Fibroblast of skin of left biceps (primary cell): ENCODE measurements at places on chromosomes 4 and X.

GRCh38 chr4:3747581-3747904 is 18.6 kb upstream of the ADRA2C start:
- no peak for DNase-seq

DNA sequence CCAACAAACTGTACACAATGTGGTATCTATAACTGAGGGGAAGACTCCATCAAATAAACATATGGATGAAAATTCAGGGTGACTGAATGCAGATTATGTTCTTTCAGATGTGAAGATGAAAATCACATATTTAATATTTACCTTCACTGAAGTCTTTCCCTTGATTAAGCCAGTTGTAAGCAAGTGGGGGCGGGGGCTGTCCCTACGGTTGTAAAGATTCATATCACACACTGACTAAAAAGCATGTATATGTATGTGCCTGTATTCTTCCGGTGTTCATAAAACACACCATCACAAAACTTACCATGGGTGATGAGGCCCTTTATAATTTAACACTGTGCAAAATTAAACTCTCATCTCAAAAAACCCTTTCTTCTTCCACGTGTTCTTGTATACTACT is 1.3 kb downstream of the TAB3 start:
- DNase-seq = no peak

- no peak for DNase-seq
Measured at GRCh38 chr4:108166038-108166437, 2.7 kb downstream of the LEF1 start.

DNA sequence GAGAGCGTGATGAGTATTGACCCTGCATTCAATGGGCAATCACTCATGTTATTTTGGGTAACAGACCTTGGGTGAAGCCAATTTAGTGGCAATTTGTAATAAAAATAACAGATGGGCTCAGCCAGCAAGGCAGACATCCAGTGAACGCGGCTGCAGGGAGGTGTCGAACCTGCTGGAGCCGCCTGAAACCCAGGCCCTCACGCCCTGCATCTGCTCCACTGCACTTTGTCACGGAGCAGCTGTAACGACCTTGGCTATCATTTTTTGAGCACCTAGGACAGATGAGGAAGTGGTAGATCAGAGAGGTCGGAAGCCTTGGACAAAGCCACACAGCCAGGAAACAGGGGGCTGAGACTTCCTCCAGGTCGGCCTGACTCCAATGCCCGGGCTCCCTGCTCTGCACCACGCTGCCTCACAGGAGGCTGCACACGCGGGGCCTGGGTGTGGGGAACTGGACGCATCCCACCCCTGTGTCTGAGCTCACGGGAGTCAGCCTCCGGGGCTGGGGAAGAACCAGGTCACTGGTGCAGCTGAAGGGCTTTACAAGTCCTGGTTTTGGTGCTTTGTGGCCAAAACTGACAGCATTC is 19.4 kb downstream of the HMX1 start:
- no peak for DNase-seq

- DNase-seq = no peak
Measured at GRCh38 chr4:55116450-55116849, 8.9 kb downstream of the KDR start.

- DNase-seq = no peak
Measured at GRCh38 chr4:153345012-153345981, 809 bp downstream of the MND1 start.

DNA sequence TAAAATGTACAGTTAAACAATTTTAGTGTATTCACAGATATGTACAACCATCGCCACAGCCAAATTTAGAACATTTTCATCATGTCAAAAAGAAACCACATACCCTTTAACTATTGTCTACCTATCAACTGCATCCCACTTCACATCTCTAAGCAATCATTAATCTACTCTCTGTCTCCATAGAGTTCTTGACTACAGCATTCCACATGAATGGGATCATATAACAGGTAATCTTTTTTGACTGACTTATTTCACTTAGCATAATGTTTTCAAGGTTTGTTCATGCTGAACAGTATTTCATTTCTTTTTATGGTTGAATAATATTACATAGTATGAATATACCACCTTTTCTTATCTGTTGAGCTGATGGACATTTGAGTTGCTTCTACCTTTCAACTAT is 281.4 kb upstream of the EDA2R start:
- DNase-seq = no peak

DNA sequence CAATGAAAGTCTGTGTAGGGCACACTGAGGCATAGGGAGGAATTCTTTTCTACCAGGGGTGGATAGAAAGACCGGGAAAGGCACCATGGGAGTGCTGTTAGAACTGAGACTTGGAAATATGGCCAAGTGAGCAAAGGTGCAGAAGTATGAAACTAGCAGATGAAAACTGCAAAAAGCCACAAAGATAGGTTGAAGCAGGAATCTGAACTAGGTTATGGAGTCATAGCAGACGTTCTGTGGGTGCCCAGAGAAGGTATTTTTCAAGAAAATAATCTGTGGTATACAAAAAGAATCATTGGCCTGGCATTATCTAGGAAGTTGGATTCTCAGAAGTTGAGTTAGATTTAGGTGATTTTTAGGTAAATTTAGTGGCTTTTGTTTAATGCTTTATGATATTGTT is 48.5 kb downstream of the SMAD1 start:
- DNase-seq = no peak

DNA sequence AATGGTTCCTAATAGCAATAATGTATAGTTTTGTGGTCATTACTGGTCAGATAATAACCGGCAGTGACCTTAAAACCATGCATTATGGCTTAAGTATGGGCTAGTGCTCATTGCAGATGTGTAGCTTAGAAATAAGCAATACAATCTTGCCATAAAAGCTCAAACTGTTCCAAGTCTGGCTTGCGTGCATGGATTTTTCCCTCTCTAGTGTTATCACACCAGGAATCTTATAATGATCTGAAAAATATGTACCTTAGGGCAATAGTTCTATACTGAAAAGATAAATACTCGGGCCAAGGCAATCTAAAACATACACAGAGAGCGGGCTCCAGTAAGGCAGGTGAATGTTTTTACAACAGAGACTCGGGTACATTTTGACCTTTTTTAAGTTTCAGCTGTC is 157.8 kb downstream of the DHX15 start:
- no peak for DNase-seq

DNA sequence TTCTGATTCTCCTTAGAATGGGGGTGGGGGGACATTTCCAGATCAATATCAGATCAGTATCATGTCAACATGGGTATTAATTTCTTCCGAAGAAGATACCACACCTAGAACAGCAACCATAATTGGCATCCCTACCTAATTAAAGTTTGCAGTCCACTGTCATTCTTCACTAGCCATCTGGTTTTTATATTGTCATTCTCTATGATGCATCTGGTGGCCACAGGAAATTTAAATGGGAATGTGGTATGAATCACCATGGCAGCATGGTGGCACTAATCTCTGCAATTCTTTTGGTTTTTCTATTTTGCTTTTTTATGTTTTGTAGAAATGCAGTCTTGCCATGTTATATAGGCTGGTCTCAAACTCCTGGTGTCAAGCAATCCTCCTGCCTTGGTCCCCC is 16.6 kb upstream of the UBE2D3 start:
- DNase-seq = no peak

- DNase-seq = no peak
Measured at GRCh38 chrX:41473936-41474725, 27.0 kb downstream of the NYX start.

GRCh38 chrX:47030339-47030738 is 47.9 kb upstream of the RGN start:
- DNase-seq = peak; percentile 36

- no peak for DNase-seq
Measured at GRCh38 chr4:88090898-88091297, 67.5 kb downstream of the ABCG2 start.

- DNase-seq = no peak
Measured at GRCh38 chr4:184111233-184111832, 106.3 kb downstream of the ENPP6 start.

DNA sequence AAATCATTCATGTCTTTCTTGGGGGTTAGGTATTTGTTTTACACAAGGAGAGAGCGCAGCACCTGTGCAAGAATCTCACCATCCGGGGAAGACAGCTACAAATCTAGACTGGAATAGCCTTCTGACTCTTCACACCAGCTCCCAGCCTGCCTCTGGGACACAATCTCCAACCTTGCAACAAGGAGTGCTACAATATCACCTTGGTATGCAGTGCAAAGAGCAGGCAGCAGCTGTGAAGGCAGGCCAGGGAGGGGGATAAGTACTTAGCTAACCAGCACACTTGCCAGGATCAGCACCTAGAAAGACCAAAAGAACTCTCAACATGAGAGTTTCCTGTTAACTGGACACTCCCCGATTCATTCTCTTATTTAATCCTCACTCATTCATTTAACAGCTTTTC is 235.3 kb downstream of the AR start:
- no peak for DNase-seq

DNA sequence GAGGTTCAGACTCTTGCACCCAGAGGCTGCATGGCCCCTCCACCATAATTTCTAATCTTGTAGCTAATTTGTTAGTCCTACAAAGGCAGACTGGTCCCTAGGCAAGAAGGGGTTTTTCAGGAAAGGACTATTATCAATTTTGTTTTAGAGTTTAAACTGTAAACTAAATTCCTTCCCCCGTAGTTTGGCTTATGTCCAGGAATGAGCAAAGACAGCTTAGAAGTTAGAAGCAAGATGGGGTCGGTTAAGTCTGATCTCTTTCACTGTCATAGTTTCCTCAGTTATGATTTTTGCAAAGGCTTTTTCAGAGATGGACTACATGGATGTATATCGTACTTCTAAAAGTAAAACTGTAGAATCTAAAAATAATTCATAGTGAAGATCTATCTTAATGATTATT is 258.1 kb upstream of the IL1RAPL1 start:
- no peak for DNase-seq

- DNase-seq = no peak
Measured at GRCh38 chr4:87807402-87807801, 8.0 kb downstream of the IBSP start.

- no peak for DNase-seq
Measured at GRCh38 chrX:154598656-154599055, 13.7 kb downstream of the CTAG1A start.

- DNase-seq = no peak
Measured at GRCh38 chr4:147860960-147861359, 129.1 kb downstream of the ARHGAP10 start.

GRCh38 chr4:170497112-170497511 is 407.4 kb upstream of the AADAT start:
- DNase-seq = no peak

- no peak for DNase-seq
Measured at GRCh38 chr4:2592572-2592971, 56.1 kb downstream of the FAM193A start.
